H1 (cell line): ENCODE measurements at places on chromosomes 1 and 21. TPM values are rescaled to one million over a fixed set of nuclear protein-coding genes. Genes with fewer than 3 reads are reported as not detected.
A peak's percentile ranks its signal among the peaks of the same experiment; 100 is the strongest.

TAS1R3 gene
- 0.11 and 0.19 TPM in 2 replicates for total RNA-seq

CAMSAP2 gene
- 27.6 and 28.9 TPM in 2 replicates for total RNA-seq

BRDT gene
- total RNA-seq: not detected in 2 replicates

EVA1B gene
- 10.0 and 10.3 TPM in 2 replicates for total RNA-seq

TSNAX gene
- 34.0 and 37.0 TPM in 2 replicates for total RNA-seq

TNFRSF1B gene
- 2.8 and 2.9 TPM in 2 replicates for total RNA-seq

DNA sequence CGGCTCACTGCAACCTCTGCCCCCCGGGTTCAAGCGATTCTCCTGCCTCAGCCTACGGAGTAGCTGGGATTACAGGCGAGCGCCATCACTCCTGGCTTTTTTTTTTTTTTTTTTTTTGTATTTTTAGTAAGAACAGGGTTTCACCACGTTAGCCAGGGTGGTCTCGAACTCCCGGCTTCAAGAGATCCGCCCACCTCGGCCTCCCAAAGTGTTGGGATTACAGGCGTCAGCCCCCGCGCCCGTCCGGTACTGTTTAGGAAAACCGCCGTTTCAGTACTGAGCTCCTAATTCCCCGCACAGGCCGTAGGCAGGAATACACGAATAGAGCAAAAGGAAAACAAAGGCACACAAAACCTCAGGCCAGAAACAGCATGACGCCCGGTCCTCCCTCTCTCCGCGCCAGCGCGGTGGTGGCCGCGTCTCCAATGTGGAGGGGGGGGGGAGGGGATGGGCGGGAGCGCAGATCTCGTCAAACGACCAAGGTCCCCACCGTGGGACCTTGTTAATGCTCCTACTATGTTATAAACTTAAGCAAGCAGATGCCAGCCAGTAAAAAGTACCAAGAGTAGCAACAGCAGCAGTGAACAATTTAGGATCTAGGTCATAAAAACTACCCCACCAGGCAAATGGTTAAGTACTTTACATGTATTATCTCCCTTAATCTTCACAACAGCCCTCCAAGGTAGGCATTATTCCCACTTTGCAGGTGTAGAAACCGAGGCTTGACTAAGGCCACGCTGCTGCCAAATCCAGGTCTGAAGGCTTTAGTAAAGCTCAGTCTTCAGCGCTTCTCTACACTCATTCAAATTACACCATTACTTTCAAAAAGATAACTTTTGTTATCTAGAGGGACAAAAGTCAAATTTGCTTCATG lies 648 bp upstream of the ADAR start:
- peak; percentile 73 for DNase-seq

GRCh38 chr1:97091679-97092078 lies 370.1 kb downstream of the PTBP2 start:
- no peak for DNase-seq

DNA sequence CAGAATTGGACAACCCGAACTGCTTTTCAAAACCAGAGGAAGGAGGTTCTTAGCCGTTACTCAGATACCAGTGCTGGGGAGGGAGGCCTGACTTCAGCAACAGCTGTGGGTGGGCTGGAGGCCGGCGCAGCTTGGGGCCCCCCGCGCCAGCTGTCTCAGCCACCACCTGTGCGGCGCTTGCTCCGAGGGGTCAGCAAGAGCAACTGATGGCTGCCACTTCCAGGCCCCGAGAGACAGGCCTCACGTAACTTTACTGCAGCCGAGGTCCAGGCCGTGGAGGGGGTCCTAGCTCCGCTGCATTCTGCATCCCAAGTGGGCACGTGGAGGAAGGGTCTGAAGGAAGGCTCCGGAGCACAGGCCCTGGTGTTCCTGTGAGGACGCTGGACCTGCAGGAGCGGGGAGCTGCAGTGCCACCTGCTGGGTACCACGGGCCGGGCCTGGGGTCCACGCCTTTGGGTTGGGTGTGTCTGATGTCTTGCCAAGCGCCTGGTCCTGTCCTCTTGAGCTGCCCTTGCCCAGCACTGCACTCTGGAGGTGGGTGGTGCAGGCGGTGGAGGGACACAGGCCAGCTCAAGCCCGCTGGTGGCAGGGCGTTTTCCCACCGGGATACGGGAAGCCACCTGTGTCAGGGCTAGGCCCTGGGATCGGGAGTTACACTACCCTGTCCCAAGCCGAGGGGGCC lies 9.8 kb downstream of the THAP3 start:
- DNase-seq: no peak

DNA sequence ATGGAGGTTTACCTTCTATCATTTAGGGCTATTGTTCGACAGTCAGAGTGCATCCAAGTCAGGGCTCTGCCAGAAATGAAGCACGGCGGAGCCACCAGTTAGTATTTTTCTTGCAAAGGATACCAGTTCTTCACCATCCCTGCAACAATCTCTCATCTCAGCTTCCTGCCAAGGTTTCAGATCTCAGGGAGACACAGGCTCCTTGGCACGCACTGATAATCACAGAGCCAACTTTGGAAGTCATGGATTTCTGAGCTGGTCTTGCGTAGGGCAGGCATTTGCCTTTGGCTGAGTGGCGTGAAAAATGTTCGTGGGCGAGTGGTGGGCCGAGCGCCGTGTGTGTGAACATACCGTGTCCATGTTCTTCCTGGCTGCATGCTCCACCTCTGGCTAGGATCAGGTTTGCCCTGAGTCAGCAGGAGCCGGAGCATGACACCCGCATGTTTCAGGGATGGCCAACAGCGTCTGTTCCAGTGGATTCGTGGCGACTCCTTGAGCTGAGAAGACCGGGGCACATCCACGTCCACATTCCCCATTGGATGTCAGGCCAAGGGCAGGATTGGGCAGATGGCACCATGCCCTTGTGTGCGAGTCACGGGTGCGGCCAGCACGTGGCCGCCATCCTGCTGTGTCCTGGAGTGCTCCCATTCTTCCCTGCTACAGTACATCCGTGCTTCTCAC lies 118.5 kb upstream of the C1orf174 start:
- DNase-seq: no peak

GRCh38 chr1:118073648-118074435 lies 111.2 kb downstream of the SPAG17 start:
- no peak for DNase-seq

DNA sequence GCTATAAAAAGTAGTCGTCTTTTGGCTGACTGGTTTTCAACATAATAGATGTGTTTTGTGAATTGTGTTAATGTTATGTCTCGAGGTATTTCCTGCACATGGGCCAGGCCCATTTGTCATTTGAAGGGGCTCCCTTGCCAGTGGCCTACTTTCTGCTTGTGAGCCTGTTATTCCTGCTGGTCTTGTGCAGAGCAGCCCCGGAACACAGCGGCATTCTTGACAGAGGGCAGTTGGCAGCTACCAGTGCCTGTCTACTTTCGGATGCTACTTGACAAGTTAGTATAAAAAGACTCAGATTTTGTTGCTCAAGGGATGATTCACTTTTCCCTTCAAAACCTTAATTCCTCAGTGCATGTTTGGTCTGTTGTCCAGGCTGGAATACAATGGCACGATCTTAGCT lies 28.5 kb downstream of the PGM1 start:
- DNase-seq: no peak

DNA sequence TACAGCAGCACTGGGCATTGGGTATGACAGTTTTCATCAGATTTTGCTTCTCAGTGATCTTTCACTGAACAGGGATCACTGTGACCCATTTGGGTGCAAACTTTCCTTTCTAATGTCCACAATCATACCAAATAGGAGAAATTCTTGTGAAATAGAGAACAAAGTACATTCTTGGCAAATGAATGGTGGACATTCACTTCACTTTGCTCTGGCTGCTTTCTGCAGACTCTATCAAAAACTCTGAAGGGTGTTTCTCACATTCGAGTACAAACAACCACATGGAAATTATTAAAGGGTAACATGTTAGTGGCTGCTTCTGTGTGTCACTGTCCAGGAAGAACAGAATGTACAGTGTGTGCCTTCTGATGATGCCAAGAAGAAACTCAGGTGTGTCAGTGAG lies 61.9 kb upstream of the ADAM30 start:
- DNase-seq: no peak

GRCh38 chr1:159005676-159006075 lies 4.0 kb upstream of the IFI16 start:
- peak; percentile 47 for DNase-seq

DNA sequence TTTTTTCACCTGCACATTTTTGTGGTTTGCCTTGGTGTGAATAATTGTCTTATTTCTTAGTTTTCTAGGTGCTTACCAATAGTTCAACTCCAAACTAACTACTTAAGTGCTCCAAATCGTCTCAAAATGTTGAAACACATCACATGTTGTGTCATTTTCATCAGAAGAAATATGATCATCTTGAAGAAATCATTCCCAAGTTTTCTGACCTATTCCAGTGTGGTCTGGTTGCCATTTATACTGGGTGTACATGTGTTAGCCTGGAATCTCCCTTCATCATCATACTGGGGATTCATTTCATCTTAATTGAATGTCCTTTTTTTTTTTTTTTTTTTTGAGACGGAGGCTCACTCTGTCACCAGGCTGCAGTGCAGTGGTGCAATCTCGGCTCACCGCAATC lies 67.0 kb downstream of the EIF2B3 start:
- DNase-seq: no peak

GRCh38 chr1:5905436-5905835 lies 86.8 kb downstream of the NPHP4 start:
- DNase-seq: no peak

DNA sequence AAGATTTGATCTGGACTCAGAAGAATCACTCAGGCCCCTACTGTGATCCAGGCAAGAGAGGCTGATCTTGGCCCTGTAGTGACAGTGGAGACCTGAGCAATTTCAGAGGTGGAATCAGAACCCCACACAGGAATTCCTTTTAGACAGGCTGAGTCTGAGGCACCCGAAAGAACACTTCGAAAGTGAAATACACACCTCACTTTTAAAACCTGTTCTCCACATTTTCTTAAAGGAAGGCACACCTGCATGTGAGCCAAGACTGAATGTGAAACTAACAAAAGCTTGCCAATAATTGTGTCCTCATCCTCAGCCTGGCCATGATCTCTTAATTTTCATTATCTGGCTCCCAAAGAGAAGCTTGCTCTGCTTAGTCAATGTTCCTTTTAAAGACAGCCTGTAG lies 32.2 kb downstream of the SIPA1L2 start:
- no peak for DNase-seq

- DNase-seq: no peak
Observed at GRCh38 chr1:41840592-41841246, 78.0 kb downstream of the HIVEP3 start.

GRCh38 chr1:181438013-181438412 lies 45.3 kb upstream of the CACNA1E start:
- no peak for DNase-seq

DNA sequence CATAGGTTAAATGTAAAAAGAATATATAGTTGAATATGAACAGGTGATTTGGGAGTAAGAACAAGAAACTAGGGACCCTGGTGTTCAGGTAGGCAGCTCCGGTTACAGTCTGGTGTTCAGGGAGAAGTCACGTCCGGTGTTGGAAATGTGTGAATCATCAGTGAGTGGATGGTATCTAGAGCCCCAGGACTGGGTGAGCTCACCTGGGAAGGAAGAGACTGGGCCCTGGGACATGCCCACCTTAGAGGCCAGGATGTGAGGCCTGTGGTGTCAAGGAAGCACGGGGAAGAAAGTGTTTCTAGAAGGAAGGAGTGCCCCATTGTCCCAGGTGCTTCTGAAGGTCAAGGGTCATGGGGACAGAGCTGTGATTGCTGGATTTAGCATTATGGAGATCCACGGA lies 1.5 kb upstream of the GJB3 start:
- DNase-seq: no peak

- no peak for DNase-seq
Observed at GRCh38 chr21:43658769-43659135, 536 bp downstream of the HSF2BP start.

- DNase-seq: peak; percentile 10
Observed at GRCh38 chr1:68384321-68384813, 65.4 kb downstream of the RPE65 start.
